ENCODE measurements at places on chromosomes 7 and 10. TPM values are rescaled to one million over a fixed set of nuclear protein-coding genes. Genes with fewer than 3 reads are reported as not detected.

Gene TCERG1L
- not detected for total RNA-seq

Gene GRID2IP
- total RNA-seq = not detected

Gene FAM25A
- total RNA-seq = not detected

Gene ZWINT
- 1.2 TPM for total RNA-seq

Gene PSMG3
- 27.7 TPM for total RNA-seq

Gene SPDYE6
- not detected for total RNA-seq

Gene CDK14
- total RNA-seq = 19.3 TPM

Gene GATAD1
- total RNA-seq = 25.5 TPM

Gene EBLN1
- not detected for total RNA-seq

Gene NAT16
- not detected for total RNA-seq

Gene LEP
- not detected for total RNA-seq

Measured in gastroesophageal sphincter (tissue), 4 donors.